T-helper 17 cell (primary cell): ENCODE measurements at places on chromosomes 6 and 20.

- DNase-seq, result no peak
Observed at GRCh38 chr6:129606664-129607063, 103.3 kb downstream of the ARHGAP18 start.

GRCh38 chr6:106922626-106923025 lies 51.9 kb downstream of the CD24 start:
- DNase-seq, result no peak

DNA sequence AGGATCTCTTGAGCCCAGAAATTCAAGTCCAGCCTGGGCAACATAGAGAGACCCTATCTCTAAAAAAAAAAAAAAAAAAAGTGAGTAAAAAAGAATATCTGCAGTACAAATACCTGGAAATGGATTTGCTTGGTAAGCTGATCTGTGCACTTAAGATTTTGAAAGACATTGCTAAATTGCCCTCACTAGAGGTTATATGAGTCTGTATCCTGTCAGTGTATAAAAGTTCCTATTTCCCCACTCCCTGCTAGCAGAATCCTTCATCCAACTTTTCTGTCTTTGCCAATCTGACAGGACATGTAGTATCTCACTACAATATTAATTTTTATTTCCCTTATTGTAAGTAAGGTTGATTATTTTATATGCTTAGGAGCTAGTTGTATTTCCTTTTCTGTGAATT lies 36.1 kb downstream of the BICRAL start:
- DNase-seq, result no peak

DNA sequence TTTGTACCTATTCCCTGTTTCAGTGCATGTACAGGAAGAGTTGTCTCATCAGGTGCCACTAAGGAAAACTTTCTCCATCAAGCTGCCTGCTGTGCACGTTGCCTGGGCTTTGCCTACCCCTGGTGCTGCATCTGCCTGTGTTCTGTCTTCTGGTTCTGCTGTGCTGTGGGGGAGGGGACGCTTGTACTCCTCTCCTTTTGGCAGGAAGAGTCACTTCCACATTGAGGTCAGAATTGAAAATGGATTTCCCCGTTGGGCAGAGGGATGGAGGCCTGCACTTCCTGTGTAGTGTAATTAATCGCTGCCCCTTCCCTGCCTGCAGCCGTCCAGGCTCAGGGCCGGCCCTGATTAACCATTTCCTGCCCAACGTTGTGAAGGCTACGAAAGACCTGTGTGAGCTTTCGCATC lies 153.3 kb downstream of the SCML4 start:
- no peak for DNase-seq
